ENCODE measurements at places on chromosomes 11 and 22.
A peak's percentile ranks its signal among the peaks of the same experiment; 100 is the strongest.

DNA sequence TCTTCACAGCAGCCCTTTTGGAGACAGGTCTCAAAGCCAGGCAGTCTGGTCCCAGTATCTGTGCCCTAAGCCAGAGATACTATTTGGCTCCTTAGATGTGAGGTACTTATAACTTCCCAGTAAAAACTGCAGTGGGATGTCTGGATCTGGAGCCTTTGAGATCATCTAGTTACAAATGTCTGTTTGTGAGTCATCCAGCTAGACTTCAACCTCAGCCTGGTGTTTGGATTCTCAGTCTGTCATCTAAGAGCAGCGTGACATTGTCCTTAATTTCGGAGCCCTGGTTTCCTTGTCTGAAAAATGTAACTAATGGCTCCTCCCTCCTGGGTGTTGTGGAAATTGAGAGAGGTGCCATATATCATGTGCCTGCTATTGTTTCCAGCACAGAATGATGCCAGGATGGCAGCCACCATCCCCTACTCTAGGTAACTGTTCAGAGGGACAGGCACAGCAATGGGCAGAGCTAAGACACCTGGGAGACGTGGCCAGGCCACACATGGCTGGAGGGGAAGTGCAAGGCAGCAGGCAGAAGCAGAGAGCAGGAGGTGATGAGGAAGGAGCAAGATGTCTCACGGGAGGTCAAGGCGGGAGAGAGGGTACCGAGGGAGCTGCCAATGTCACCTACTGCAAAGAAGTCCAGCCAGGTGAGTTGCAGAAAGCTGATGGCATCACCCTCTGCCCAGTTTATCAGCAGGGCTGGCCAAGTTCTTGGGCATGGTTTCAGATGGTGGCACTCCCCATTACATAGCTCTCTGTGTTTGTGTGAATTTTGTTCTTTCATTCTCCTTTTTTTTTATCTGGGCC is 20.6 kb upstream of the ST3GAL4 start:
- no peak for DNase-seq

- DNase-seq, result no peak
These were observed 80.1 kb downstream of the GAB2 start for GRCh38 chr11:78337554-78337924.

DNA sequence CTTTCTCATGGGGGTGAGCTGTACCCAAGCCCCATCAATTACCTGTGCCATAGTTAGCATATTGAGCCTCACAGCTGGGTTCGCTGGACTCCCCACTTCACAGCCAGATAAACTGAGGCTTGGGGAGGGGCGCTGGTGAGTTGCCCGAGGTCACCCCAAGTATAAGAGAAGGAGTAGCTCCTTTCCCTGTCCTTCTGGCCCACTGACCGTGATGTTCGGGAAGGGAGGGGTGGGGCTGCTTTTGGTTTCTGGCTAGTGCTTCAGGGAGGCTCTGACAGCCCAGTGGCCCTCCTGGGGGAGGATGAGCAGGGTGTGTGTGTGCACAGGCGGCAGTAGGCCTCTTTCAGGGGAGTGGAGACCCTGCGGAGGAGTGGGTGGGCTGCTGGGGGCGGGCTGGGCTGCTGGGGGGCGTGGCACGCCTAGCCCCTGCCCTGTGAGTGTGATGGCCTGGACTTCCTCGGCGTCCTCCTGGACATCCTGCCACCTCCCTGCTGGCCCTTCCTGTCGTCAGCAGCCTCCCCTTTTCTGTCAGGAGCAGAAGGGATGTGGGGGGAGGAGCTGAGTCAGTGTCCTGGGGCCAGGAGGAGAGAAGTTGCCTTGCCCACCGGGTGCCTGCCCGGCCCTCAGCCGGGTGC is 50.3 kb downstream of the TRIOBP start:
- DNase-seq, result no peak

DNA sequence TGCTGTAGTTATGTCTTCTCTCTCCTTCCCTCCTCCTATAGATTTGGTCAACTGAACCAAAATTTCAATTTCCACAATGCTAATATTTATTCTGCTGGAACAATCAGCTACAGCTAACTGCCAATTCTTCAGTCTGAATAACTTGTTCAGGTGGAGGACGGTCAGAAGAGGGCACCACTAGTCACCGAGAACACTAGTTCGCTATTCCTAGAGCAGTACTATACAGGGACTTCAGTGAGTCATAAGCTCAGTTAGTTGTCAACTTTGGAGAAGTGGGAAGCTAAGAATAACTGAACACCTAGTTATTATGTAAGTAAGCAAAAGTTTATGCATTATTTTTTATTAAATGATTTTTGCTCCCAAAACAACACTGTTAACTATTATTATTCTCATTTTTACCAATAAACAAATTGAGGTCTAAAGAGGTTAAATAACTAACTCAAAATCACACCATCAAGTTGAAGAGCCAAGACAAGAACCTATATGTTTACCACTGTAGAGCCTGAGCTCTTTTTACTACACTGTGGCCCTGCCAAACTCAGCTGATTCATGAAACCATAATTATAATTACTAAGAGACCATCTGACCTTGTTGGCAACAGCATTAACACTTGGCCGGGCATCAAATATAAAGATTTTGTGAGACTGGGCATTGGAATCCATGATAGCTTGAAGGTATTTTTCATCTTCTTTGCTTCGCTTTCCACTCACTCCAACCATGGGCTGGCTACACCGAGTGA is 59.0 kb downstream of the CEP57 start:
- DNase-seq, result peak; percentile 28

GRCh38 chr22:19164425-19164824 is 14.1 kb downstream of the SLC25A1 start:
- no peak for DNase-seq

- DNase-seq, result no peak
These were observed 19.8 kb upstream of the ABCC8 start for GRCh38 chr11:17496406-17496805.

DNA sequence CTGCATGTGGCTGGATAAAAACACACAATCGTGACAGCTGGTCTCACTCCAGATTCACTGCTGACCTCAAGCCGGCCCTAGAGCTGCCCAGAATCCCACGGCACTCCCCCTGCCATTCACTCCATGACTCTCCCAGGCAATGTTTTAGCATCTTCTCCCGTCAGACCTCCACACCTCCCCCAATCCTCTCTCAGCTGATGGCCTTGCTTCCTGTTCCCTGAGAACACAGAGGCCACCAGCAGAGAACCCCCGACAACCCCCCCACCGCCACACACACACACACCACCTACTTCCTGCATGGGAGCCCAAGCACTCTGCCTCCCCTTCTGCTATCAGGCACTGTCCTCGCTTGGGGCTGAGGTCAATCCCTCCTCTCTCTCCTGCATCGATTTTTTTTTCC is 9.3 kb downstream of the TNKS1BP1 start:
- no peak for DNase-seq

GRCh38 chr22:32720924-32721323 is 80.6 kb upstream of the TIMP3 start:
- no peak for DNase-seq

- no peak for DNase-seq
These were observed 56.0 kb downstream of the ACER3 start for GRCh38 chr11:76916712-76917111.

GRCh38 chr22:38239101-38239761 is 33.6 kb downstream of the TMEM184B start:
- no peak for DNase-seq

DNA sequence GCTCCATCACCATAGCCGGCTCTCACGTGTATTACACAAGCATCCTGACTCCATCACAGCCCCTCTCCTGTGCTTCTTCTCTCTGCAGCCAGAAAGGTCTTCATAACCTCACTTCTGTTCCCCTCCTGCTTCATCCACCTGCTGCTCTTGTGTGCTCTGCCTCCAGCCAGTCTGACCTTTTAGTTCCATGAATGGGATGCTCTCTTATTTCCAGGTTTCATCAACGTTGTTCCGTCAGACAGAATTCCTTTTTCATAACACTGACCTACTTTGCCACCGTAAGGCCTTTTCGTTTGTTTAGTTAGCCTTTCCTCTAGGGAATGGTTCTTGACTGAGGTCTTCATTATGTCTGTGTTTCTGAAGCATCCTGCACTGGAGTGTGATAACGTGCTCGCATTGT is 18.8 kb downstream of the GRAMD1B start:
- no peak for DNase-seq

DNA sequence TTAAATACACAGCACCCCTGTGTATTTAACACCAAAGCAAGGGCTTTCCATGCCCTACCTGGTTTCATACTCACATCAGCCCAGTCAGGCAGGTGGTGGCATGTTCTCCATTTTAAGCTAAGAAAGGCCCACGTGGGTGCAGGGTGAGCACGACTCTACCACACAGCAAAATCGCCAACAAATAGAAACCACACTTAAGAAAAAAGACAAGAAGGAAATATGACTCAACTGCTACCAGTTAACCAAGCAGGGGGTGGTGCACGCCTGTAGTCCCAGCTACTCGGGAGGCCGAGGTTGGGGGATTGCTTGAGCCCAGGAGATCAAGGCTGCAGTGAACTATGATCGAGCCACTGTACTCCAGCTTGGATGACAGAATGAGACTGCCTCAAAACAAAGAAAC is 35.2 kb upstream of the TFIP11 start:
- peak; percentile 26 for DNase-seq

- DNase-seq, result no peak
These were observed 77.9 kb downstream of the KCNQ1OT1 start for GRCh38 chr11:2621894-2622293.

DNA sequence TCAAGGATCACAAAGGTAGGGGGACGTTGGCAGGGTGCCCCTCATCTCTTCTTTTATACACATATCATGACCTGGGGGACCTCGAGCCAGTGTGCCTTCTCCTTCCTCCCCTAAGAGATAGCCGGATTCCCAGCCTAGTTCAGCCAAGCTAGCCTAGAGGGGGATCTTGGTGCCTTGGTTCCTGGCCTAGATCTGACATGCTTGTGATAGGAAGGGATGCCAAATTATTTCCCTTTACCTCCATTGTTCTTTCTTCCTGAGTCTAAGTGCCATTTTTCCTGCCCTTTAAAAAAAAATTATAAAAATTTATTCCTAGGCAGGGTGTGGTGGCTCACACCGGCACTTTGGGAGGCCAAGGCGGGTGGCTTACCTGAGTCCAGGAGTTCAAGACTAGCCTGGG is 7.0 kb upstream of the HINFP start:
- no peak for DNase-seq

GRCh38 chr11:20109731-20110445 is 50.4 kb downstream of the DBX1 start:
- no peak for DNase-seq

- no peak for DNase-seq
These were observed 256.7 kb upstream of the CCDC90B start for GRCh38 chr11:83542861-83543260.

DNA sequence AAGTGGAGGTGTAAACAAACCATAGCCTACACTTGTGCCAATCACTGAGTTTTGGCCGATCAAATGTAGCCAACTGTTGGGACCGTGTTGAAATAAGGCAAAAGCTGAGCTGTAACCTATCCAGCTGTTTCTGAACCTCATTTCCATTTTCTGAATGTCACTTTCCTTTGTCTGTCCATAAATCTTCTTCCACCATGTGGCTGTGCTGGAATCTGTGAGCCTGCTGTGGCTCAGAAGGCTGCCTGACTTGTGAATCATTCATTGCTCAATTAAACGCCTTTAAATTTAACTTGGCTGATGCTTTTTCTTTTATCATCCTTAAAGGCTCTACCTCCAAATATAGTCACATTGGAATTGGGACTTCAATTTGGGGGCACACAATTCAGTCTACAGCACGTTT is 203.1 kb upstream of the MPPED2 start:
- DNase-seq, result no peak

DNA sequence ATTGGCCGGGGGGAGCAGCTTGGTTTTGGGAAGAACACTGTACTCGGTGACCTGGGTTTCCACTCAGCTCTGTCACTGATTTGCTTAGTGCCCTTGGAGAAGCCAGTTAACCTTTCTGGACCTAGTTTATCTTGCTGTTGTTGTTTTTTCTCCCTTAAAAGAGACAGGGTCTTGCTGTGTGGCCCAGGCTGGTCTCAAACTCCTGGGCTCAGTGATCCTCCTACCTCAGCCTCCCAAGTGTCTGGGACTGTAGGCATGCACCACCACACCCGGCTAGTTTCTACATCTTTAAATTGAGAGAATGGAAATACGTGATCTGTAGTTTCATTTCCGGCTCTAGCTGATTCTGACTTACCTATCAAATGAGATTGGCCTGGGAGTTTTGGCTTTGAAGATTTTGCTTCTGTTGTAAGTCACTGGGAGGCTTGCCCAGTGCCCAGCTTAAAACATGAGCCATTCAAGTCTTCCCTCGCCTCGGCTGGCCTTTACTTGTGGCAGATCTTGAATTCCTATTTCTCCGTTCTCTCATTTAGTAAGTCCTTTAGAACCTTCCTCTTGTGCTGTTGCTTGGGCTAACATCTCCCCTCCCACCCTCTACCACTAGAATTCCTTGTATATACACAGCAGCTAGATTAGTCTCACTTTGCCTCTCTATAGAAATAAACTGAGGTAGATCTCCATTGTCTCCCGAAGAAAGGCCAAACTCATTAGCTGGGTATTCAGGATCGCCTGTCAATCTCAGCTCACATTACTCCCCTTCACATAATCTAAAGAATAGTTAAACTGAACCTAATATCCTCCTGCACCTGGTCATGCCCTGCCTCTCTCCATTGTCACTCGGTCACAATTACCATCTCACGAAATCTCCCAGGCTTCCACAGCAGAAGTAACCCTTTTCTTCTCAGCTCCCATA is 87.7 kb upstream of the SLC25A18 start:
- no peak for DNase-seq

- DNase-seq, result no peak
These were observed 977.0 kb downstream of the NTM start for GRCh38 chr11:132347156-132348090.

GRCh38 chr11:15390857-15391256 is 276.1 kb downstream of the INSC start:
- DNase-seq, result no peak

- DNase-seq, result no peak
These were observed 39.0 kb downstream of the WT1 start for GRCh38 chr11:32396331-32396730.

- no peak for DNase-seq
These were observed at the start of gene IZUMO1R for GRCh38 chr11:94303966-94304958. IZUMO1R (plus strand) TSS chr11:94304580; CDS start chr11:94305637, 1,057 bp downstream.

GRCh38 chr22:48952256-48953102 is 875.2 kb downstream of the BRD1 start:
- no peak for DNase-seq

DNA sequence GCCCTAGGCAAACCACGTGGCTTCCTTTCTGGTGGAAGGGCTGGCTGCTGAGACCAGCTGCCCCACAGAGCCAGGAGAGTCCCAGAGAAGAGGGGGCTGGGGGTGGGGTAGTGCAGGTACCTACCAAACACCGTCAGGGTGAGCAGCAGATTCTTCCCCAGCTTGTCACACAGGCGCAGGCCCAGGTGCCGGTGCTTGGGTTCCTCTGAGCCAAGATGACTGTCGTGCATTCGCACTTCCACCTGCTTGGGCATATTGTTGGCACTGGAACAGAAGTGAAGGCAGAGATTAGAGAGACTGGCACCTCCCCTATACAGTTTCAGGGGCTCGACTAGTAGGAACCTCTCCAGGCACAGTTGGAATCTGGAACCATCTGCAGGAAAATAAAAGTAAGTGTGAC is 102.1 kb downstream of the SLC1A2 start:
- no peak for DNase-seq

- DNase-seq, result no peak
These were observed 21.6 kb downstream of the MMP20 start for GRCh38 chr11:102603576-102603975.

- DNase-seq, result no peak
These were observed 668.0 kb downstream of the BRD1 start for GRCh38 chr22:49159711-49160110.

GRCh38 chr11:80031014-80031600 is 590.3 kb upstream of the TENM4 start:
- DNase-seq, result no peak
